EH (cell line): ENCODE measurements at places on chromosomes 16 and 17.

DNA sequence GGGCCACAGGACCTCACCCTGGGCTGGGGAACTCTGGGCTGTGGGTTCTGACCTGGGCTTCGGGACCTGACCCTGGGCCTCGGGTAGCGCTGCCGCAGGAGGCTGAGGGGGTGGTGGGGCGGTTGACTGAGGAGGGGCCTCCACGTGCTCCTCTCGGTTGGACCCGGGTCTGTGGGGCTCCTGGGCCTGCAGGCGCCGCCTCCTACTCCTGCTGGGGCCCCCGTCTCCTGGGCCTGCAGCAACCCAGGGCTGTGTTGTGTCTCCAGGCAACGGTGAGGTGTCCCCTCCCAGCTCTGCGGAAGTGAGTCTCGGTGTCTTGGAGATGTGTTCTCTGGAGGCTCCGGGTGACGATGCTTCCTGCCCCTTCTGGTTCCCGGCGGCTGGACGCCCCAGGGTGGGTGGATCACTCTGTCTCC lies 41.5 kb upstream of the GNG13 start:
- DNase-seq: no peak

DNA sequence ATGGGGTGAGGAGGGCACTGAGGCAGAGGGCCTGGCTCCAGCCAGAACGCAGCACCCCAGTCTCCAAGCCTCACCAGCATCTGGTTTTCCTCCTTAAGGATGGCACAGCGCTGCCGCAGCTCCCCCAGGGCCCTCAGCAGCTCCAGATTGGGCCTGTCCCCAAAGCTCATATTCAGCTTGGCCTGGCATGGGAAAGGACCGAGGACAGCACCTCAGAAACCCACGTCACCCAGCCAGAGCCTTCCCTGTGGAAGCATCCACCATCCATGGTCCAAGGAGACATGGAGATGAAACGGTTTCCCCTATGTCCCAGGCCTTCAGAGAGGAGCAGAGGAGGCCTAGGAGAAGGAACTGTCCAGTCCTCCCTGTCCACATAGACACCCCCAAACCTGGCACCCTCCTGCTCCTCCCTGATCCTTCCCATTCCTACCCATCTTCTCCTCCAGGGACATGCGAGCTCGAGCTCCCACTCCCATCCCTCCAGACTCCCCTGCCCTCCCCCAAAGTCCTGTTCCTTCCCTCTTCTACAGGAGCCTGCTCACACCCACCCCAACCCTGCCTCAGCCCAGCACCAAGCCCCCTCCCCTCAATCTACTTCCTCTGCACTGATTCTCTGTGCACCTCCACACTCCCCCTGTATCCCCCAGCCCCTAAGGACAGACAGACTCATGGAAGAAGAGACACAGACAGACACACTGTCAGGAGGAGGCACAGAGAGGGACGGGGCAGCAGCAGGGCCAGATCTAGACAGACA lies 1.8 kb downstream of the TSPOAP1 start:
- no peak for DNase-seq

DNA sequence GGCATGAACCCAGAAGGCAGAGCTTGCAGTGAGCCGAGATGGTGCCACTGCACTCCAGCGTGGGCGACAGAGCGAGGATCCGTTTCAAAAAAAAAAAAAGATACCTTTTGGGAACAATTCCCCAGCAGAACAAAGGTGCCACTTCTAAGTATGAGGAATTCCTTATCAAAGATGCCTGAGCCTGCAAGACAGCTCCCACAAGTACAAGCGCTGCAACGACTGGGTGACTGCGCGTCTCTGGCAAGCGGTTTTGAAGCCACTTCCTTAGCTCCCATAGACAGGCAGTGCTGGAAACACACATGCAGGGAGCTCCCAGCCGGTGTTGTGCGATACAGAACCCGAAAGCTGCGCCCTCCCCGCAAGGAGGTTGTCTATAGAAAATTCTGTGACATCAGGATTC lies 60.5 kb downstream of the ADCY9 start:
- no peak for DNase-seq

DNA sequence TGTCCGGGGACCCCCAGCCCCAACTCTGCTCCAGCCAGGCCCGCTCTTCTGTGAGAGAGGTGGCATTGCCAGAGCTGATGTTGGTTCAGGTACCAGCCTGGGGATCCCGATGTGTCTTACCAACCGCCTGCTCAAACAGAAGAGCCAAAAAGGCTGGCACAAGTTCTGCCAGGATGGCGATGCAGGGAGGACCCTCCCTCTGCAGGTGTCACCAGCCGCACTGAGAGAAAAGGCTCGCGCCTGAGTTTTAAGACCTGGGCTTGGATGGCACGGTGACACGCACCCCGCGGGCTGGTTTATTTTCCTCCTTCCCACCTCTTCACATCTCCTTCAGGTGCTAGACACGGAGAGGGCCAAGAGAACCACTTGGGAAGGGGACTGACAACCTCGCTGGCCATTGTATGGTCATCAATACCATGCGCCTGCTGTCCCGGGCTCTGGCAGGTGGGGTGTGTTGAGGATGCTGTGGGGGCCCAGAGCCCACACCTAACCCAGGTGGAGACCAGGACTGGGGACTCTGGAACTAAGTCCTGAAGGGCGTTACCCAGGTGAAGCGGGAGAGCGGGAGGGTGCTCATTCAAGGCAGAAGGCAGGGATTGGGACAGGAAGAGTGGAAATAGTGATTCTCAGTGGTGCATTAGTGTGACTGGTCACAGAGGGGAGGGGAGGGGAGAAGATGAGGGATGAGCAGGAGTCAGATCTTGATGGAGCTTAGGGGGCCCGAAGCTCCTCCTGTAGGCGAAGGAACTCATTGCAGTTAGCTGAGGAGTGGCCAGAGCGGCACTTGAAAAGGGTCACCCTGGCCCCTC lies 16.3 kb downstream of the FOXJ1 start:
- peak; percentile 31 for DNase-seq

DNA sequence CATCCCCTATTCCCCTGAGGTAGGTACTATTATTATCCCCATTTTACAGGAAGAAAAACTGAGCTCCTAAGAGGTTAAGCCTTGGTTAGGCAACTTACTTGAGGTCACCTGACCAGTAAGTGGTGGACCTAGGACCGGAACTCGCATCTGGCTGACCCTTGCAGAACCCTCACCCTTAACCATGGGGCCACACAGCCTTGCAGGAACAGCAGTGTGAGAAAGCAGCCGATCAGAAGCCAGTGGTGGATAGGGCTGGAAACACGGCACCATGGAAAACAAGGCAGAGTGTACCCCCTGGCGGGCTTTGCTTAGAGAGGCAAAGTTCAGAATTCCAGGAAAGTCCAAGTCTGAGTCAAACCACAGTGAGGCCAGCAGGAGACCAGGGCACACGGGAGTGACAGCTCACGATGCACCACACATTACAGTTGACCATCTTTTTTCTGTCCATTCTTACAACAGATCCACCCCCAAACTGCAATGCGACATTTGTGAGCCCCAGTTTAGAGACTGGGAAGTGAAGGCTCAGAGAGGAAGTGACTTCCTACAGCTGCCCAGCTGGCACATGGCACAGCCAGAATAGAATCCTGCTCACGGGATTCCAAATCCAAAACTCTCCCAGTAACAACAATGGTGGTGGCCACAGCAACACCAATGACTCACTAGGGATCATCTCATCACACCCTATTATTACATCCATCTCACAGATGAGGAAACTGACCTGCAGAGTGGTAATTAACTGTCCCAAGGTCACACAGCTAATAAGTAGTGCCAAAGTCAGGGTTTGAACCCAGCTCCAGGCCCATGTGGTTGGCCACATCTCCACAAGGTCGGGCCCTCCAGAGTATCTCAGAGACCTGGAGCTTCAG lies 20.3 kb downstream of the KIFC3 start:
- peak; percentile 68 for DNase-seq
